PC-3 (cell line): ENCODE measurements at places on chromosomes 16 and 17. TPM values are rescaled to one million over a fixed set of nuclear protein-coding genes. Genes with fewer than 3 reads are reported as not detected.

Gene NBR1
- 24.1 and 30.0 TPM in 2 replicates for total RNA-seq

Gene KRTAP4-1
- not detected in 2 replicates for total RNA-seq

Gene ACSM2A
- total RNA-seq = not detected in 2 replicates

- no peak for DNase-seq
Observed at GRCh38 chr16:17339764-17340541, 130.8 kb downstream of the XYLT1 start.

DNA sequence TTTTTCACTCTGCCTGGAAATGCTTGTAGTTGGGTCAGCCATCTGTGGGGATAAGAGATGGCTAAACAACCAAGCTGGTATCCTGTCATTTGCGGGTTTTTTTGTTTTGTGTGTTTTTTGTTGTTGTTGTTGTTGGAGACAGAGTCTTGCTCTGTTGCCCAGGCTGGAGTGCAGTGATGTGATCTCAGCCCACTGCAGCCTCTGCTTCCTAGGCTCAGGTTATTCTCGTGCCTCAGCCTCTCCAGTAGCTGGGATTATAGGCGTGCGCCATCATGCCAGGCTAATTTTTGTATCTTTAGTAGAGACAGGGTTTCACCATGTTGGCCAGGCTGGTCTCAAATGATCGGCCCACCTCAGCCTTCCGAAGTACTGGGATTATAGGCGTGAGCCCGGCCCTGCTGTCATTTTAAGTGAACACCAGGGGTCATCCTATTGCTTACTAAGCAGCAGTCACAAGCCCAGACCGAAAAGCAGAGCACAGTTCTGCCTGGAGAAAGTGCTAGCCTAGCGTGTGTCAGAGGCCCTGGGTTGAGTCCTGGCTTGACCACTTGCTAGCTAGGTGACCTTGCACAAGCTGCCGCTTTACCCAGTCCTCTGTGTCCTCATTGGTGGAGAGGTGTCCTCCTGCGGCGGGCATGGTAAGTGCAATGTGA lies 4.6 kb downstream of the SMCR8 start:
- DNase-seq = peak; percentile 61

DNA sequence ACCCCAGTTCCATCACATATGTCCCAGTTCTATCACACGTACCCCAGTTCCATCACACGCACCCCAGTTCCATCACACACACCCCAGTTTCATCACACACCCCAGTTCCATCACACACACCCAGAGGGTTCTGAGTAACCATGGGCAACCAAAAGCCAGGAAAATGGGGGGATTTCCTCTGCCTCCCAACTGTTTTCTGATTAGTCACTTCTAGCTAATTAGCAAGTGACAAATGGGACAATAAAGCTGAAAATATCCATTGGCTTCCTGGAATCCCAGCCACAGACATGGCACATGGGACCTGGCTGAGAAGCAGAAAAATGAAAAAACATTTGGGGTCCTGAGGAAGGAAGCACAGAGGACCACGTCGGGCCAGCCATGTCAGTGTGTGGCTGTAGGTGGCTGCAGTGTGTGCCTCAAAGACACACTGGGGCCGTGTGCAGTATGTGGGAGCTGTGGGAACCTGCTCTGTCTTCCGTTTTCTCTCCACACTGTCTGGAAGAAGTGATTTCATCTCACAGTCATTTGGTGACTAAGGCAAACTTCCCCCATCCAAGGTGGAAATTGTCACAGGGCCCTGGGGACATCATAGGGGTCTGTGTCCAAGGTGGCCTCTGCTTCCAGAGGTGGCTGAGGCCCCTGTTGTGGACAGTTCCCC lies 106.7 kb downstream of the CMIP start:
- peak; percentile 51 for DNase-seq

DNA sequence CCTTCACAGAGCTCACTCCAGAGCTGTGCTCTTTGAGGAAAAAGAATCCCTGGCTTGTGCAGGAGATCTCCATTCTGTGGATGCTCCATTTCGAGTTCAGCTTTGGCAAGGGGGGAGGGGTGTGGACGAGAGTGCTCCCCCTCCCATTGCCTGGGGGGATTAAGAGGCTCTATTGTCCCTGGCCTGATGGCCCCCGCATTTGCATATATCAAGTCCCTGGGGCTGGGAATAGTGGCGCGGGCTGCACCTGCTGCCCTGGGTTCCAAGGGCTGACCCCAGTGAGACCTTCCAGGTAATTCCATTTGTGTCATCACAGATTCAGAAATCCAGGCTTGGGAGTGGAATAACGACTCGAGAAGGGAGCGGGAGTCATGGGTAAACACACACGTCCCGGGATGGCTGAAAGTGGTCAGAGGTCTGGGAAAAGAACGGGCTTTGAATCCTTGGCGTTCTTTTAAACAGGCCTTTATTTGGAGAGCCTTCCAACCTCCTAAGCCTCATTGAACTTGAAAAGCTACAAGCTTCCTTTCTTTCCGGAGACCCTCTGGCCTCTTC lies 479.3 kb downstream of the HS3ST3B1 start:
- no peak for DNase-seq

DNA sequence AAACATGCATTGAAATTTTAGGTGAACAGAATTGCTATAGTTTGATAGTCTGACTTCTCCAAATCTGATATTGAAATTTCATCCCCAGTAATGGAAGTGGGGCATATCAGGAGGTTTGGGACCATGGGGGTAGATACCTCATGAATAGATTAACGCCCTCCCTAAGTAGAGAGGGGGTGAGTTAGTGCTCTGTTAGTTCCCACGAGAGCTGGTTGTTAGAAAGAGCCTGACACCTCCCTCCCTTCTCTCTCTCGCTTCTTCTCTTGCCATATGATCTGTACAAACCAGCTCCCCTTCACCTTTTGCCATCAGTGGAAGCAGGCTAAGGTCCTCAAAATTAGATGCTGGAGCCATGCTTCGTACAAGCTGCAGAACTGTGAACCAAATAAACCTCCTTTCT lies 78.8 kb downstream of the BRIP1 start:
- DNase-seq = no peak

DNA sequence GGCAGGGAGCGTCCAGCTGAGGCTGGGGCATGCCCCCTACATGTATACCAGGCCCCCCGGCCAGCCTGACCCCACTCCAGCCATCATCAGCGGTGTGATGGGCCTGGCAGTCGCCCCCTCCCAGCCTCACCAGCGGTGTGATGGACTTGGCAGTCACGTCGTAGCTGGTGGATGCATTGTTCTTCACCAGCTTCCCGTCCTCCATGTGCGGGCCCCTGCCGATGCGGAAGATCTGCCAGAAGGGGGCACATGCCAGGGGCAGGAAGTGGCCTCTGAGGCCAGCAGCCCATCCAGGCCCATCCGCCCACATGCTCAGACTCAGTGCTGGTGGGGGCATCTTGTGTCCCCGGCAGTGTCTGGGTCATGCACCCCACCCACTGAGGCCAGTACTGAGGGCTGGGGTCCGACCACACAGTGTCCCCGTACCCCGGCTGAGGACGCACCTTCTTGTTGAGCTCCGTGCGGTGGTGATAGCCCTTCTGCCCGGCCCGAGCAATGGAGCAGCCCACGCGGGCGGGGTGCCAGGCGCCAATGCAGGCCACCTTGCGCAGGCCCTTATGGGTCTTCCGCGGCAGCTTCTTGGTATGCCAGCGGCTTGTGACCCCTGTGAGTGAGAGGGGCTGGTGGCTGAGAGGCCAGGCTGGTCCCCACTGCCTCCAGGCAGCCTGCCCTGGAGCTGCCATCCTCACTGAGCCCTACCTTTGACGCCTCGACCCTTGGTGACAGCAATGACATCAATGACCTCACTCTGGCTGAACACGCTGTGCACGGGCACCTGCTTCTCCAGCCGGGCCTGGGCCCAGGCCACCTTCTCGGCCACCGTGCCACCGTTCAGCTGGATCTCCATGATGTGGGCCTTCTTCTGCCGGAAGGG lies 3.7 kb upstream of the MSRB1 start:
- DNase-seq = no peak

DNA sequence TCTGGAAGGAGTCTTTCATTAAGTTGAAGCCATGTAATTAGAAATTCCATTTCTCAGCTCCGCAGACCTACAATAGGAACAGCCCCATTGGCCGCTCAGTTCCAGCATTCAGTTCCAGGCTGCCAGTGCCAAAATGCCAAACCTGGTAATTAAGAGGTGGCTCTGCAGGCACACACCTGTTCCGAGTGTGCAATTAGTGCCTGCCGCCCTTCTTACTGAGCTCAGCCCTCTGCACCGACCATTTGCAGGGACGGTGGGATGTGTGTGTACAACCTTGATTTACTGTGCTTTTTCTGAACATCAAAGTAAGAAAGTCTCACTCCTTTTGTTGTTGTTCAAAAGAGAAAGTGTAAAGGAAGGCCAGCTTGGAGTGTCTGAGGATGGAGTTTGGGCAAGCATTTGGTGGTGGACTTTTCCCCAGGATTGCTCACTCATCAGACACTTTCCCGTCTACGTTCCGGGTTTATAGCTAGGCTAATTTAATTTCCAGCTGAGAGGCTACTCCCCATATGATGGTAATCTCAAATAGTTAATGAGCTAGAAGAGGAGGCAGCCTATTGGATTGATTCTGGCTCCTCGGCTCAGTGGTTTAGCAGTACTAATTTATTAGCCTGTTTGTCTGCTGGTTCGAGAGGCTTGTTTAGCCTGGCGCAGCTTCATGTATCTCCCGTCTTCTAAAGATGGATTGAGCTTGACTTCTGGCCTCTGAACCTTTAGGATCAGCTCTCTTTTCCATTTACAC lies 20.0 kb downstream of the HS3ST3B1 start:
- DNase-seq = no peak

GRCh38 chr17:19386974-19387920 lies at the start of gene MFAP4:
Gene MFAP4, minus strand, starts transcription at chr17:19387190. Its CDS starts 35 bp downstream, at chr17:19387155.
- no peak for DNase-seq

GRCh38 chr17:75773808-75774470 lies 8.9 kb upstream of the GALK1 start:
- no peak for DNase-seq

- no peak for DNase-seq
Observed at GRCh38 chr17:76988796-76989195, 120.6 kb downstream of the MGAT5B start.
